ENCODE measurements at places on chromosomes 3 and 15.

DNA sequence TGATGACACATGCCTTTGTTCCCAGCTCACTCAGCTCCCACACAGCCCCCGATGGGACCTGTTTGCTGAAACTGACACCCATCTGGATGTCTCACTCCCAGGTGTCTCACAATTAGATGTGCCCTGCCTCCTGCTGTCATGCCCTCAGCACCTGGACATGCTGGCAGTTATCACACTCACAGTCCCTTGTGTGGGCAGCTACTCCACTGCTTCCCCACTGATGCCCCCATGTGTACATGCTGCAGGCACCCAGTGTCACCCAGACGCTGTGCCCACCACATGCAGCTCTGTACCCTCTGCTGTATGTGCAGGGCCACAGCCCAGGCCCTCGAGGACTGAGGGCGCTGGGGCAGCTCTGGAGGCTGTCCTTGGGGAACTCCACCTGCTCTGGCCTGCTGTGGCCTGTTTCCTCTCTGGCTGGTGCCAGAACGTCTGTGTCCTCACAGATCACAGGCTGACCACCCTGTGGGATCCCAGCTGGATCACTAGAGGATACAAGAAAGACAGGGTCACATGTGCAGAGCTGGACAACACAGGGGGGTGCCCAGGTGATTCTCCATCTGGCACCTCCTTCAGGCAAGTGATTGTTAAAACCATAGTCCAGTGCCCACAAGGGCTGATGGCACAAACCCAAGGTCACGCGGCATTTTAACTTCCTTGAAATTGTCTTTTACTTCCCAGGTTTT lies 14.0 kb downstream of the C3orf22 start:
- no peak for ATAC-seq

GRCh38 chr15:75659928-75660645 lies 12.4 kb downstream of the SNX33 start:
- no peak for ATAC-seq

GRCh38 chr3:174342941-174343501 lies 516.1 kb upstream of the NAALADL2 start:
- no peak for ATAC-seq

- ATAC-seq: no peak
Measured at GRCh38 chr3:184598574-184598927, 37.0 kb downstream of the EPHB3 start.

- ATAC-seq: no peak
Measured at GRCh38 chr15:22989576-22990477, 9.7 kb upstream of the CYFIP1 start.

- ATAC-seq: no peak
Measured at GRCh38 chr15:86373147-86373546, 293.5 kb downstream of the AGBL1 start.
